ENCODE measurements at places on chromosomes 4 and X.

GRCh38 chrX:122868631-122869030 is 315.4 kb upstream of the GRIA3 start:
- no peak for DNase-seq

DNA sequence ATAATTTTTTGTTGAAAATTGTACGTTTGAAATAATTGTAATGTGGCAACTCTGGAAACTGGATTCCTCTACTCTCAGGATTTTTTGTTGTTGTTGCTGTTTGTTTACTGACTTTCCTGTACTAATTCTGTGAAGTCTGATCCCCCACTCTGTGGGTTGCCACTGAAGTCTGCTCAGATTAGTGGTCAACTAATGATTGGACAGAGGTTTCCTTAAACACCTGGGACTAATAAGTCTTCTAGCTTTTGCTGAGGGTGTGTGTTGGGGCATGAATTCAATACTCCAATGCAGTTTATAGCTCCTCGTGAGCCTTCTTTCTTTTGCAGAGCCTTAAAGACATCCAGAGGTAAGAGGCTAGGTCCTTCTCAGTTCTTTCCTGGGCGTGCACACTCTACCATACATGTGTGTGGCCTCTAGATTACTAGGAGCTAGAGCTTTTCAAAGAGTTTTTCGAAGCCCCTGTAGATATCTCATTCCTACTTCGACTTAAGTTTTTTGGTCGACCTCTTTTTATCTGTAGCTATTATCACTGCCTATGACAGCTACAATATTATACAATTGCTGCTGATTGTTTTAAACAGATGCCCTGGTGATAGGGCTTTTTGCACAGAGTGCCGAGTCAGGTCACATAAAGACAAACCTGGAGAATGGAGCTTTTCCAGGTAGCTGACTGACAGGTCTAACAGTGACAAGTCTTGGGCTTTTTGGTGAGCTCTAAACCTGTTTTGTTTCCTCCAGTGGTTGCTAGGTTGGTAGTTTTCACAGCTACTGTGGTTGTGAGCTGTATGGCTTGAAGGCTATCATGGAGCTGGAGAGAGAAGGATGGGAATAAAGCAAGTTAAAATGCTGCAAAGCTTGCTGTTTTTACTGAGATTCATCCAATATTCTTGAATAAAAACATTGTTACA is 34.0 kb downstream of the BMP2K start:
- no peak for DNase-seq

- DNase-seq, result no peak
Observed at GRCh38 chr4:26748811-26749210, 111.8 kb upstream of the STIM2 start.

DNA sequence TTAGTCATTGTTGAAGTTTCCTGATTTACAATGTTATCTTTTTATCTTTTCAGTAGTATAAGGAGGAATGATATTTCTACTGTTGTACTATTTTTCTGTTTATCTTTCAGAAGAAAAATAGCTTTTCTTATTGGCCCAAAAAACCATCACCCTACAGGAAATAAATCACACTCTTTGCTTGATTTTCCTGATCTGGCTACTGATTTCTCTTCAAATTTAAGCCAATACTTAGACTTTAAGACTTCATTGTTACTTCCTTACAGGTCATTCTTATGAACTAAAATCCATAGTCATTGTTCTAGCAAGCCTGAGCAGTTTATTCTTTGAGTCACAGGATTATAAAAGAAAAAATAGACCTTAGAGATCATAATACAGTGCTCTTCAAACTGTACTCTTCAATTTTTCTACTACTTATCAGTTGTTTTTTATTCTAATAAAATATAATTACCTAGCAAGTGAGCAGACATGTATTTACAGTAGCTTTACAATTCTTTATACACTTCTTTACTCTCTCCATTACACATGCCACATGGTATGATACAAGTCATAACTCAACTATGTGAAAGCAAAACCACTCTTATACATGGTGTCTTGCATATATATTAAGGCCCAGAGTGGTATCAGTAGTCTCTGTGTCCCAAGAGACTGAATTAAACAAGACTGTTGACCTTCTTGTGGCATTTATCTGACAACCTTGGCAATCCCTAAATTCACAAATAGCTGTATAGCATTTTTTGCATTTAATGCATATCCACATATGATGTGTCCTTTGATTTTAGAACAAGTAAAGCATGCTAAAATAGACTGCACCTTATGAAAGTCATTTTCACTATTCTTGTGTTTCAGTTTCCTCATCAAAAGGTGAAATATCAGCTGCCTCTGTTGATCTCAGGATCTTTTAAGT is 47.9 kb downstream of the TET2 start:
- no peak for DNase-seq

DNA sequence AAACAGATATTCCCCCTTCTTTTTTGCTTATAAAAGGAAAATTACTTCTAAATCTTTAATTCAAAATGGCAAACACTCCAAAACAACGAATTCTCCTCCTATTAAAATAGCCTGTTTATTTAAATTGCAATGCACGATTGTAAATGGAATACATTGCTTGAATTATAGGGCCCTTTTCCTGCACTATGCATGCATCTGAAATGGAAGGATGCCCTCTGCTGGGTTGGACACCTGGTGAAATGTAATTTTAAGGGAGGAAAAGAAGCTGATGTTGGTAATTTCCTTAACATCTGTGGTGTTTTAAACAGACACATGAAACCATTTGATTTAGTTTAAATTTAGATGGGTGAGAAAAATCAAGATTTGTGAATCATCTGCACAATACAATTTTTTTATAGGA is 72.8 kb downstream of the GRXCR1 start:
- DNase-seq, result no peak

DNA sequence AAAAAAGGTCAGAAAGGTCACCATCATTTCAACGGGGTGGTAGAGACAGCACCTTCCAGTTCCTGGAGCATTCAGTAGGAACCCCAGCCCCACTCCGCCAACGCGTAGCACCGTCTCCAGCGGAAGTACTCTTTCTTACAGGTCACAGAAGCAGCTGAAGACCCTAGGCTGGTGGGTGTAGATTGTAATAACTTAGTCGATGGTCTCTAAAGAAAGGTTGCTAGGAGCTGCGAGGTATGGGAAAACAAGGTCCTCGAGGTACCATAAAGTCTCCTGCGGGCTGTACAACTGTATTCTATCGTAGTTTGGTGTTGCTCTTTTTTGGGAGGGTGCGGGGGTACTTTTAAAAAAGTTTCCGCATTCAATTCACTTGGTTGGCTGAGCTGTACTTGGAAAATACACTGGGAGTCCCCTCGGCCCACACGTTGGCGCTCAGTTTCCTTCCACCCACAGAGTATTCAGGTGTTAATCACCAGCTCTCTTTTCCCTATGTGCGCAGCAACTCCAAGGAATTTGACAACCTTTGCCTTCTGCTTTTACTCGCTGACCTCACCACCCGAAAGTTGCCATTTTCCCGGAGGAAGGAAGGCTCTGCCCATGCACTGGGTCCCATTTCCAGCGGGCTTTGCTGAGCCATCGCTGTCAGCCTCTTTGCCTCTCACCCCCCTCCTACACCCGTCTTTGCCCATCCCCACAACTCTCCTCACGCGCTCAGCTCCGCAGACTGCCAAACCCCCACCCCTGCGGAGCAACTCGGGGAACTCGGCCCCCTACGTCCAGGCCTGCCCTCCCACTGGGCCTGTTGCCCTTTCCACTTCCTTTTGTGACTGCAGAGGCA is 4.8 kb upstream of the SOX3 start:
- no peak for DNase-seq
